ENCODE measurements at places on chromosomes 1 and 21.

- DNase-seq, result peak; percentile 37
Observed at GRCh38 chr1:167658574-167659328, 28.7 kb downstream of the RCSD1 start.

- DNase-seq, result no peak
Observed at GRCh38 chr1:26170472-26170821, 739 bp downstream of the ZNF593 start.

- no peak for DNase-seq
Observed at GRCh38 chr1:187054862-187055757, 226.4 kb downstream of the PLA2G4A start.

DNA sequence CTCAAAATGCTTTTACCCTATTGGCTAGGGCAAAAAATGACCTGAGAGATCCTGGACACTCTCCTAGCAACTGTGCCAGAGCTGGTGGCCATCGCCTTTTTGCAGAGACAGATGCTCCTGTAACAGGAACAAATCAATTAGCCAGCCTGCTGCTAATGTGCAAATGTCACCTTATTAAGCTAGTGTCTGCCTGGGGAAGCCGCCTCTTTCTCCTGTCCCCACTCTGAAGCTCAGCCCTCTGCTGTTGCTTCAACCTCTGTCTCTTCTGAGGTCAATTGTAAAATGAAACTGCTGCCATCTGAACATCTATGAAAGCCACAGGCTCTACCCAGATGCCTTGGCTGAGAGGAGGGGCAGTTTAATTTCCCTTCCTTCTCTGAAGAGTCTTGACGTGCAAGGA, 85.5 kb upstream of the CACNA1E start:
- no peak for DNase-seq

GRCh38 chr1:193827516-193827915, 641.1 kb upstream of the B3GALT2 start:
- DNase-seq, result no peak

DNA sequence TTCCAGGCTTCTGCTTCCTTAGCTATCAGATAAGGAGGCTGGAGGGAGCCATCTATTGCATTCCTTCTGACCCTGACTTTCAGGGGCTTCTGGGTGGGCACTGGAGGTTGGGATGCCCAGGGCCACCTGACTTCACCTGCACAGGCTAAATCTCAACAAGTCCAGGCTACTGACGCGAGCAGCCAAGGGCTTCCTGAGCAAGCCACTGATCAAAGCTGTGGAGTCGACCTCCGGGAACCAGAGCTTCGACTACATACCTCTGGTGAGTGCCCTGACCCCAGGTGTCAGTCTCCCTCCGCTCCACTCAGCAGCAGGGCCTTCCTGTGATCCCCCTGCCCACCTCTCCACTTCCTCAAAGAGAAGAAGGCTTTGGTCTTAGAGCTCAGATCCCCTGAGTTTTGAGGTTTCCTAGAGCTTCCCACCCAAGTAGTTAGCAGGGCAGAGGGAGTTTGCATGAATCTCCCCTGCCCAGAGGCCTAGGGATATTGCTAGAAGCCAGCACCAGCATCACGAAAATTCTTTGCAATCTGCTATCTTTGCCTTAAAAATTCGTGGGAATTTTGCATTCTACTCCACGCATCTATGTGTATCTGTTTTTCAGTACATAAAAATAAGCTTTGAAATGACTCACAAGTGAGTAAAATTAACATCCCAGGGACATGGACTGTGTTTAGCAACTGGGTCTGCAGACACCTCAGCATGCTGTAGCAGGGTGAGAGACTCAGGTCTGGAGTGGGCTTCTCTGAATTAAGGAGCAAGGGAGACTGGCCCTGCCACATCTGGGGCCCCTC, 61.4 kb downstream of the VWA5B1 start:
- DNase-seq, result no peak

DNA sequence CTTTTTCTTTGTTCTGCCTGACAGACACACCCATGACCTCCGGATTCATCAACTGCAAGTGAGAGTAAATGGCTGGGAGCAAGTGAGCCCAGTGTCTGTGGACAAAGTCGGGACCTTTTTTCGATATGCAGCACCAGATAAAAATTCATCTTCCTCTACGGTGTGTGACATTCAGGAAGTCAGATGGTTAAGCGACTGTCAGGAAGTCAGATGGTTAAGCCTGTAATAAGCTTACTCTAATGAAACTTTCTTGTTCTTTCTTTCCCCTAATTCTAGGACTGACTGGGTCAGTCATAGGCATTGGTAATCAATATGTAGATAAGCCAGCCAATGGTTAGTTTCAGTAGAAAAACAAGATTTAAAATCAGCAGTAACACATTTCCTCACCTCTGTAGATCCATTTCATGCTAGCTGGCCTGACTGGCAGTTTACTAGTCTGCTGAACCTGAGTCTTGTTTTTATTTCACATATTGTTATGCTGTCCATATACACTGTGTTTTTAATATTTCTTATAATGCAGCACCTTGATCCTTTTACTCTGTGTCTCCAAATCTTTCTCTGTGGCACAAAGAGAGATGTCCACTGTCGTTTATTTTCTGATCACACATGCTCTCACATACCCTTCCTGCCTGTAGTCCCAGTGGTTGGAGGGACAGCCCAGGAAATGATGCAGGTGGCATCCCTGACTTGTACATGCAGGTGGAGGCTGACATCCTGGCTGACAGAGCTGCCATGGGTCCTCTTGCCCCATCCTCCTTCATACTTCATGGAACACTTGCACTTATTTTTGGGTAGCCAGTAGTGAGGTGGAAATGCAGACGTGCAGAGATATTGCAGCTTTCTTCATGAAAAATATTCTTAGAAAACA, 115.8 kb downstream of the VPS13D start:
- DNase-seq, result no peak

DNA sequence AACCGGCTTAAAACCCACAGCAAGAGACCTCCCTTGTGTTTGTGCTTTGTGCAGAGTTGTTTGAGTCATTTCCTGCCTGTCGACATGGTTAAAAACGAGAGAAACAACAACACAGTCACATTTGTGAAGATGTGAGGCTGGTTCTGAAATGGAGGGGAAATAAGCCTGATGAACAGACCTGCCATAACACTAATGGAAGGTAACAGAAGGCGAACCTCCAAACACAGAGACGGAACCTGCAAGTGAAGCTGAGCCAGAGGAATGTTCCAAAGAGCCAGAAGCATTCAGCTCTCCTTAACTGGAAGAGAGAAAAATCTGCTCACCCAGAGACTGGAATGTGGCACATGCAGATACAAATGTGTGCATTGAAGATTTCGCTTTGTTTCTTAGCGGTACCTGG, 53.2 kb upstream of the RAVER2 start:
- DNase-seq, result no peak

GRCh38 chr1:198495631-198496030, 44.8 kb downstream of the ATP6V1G3 start:
- DNase-seq, result peak; percentile 2

DNA sequence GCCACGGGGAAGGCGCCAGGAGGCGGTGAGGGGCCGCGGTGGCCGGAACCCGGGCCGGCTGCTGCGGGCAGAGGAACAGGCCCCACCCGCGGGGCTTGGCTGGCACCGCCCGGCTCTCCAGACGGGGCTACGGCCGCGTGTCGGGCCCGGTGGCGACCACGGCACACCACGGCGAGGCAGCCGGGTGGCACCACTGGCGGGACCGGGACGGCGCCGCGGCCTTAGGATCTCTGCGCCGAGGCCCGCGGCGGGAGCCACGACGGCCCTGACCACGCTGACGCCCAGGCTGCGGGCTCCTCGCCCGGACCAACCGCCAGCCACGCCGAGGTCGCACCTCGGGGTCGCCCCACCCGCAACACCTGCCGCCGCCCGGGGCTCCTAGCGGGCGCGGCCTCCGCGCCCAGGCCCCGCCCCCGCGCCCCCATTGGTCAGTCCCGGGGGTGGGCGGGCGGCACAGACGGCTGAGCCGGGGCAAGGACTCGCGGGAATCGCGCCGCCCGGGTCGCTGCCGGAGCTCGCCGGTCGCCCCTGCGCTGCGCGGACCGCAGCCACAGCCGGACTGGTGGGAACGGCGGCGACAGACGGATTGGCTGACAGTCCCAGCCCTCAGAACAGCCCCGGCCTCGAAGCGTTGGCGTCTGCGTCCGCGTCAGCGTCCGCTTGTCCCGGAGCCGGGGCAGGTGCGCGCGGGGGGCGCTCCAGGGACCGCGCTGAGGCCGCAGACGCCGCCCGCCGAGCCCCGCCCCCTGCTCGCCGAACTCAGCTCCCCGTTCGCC, at the start of gene BMP8A:
Gene BMP8A (plus strand): TSS at position 491 of the 776 bp plus-strand sequence. CDS start 356 bp downstream, outside the sequence.
- DNase-seq, result peak; percentile 83

GRCh38 chr21:20016435-20017005, 981.7 kb upstream of the NCAM2 start:
- DNase-seq, result no peak

DNA sequence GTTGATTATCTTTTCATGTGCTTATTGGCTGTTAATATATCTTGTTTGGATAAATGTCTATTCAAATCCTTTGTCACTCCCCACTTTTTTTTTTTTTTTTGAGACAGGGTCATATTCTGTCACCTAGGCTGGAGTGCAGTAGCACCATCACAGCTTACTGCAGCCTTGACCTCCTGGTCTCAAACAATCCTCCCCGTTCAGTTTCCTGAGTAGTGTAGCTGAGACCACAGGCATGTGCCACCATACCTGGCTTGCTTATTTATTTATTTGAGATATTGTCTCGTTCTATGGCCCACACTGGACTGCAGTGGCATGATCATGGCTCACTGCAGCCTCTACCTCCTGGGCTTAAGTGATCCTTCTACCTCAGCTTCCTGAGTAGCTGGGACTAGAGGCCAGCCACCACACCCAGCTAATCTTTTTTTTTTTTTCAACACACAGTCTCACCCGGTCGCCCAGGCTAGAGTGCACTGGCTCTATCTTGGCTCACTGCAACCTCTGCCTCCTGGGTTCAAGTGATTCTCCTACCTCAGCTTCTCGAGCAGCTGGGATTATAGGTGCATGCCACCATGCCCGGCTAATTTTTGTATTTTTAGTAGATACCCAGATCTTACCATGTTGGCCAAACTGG, 13.9 kb upstream of the MYCL start:
- no peak for DNase-seq

- DNase-seq, result no peak
Observed at GRCh38 chr1:46166521-46167462, 8.1 kb upstream of the TSPAN1 start.

DNA sequence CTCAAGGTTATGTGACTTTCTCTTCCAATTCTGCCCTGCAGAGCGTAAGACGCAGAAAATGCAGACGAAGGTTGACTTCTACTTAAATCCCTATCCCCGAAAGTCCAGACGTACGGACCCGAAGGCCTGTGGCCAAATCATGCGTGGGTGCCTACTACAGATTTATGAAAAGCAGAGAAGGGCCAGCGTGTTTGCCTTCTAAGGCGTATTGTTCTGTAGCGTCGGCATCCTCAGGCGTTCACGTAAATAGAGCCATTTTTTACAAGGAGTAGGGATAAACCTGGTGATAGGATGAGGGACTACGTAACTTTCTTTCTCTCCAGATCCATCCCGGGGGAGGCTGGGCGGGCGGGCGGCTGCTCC, 222 bp upstream of the GIPC2 start:
- DNase-seq, result no peak

GRCh38 chr1:114986286-114986685, 43.3 kb upstream of the TSHB start:
- DNase-seq, result no peak

GRCh38 chr1:69568421-69569174, 876 bp downstream of the LRRC7 start:
- no peak for DNase-seq

DNA sequence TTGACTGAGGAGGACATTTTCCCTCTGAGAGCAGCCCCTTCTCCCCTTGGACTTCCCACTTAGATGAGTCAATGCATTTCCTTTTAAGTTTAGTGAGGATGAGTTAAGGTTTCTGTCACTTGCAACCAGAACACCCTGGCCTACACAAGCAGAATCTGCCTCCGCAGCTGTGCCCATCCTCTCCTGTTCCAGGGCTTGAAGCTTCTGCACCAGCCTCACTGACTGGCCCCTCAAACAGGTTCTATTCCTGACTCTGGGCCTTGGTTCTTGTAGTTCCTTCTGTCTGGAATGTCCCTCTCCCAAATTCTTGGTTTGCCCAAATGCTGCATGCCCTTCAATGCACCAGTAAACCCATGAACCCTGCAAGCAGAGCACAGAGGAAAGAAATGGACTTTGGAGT, 394.4 kb downstream of the PTPRU start:
- DNase-seq, result no peak

DNA sequence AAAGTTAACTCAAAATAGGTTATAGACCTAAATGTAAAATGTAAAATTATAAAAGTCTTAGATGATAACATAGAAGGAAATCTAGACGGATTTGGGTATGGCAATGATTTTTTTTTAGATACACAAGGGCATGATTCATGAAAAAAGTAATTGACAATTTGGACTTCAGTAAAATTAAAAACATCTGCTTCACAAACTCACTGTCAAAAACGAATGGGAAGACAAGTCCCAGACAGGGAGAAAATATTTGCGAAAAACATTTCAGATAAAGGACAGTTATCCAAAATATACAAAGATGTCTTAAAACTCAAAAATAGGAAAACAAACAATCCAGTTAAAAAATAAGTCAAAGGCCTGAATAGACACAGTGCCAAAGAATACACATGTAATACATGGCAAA, 9.7 kb upstream of the PTGS2 start:
- DNase-seq, result no peak

All from LoVo (cell line).